ENCODE measurements at places on chromosomes 2 and 18. TPM values are rescaled to one million over a fixed set of nuclear protein-coding genes. Genes with fewer than 3 reads are reported as not detected.

SH2D6 gene
- total RNA-seq = not detected

C2orf92 gene
- total RNA-seq = 0.60 TPM

POTEC gene
- total RNA-seq = not detected

TTLL4 gene
- total RNA-seq = 15.0 TPM

GPR75 gene
- total RNA-seq = 0.78 TPM

ERBB4 gene
- total RNA-seq = not detected

IWS1 gene
- total RNA-seq = 32.7 TPM

CHN1 gene
- 4.4 TPM for total RNA-seq

FSHR gene
- total RNA-seq = not detected

HRH4 gene
- 0.07 TPM for total RNA-seq

GPR39 gene
- total RNA-seq = 10.9 TPM

CTAGE1 gene
- not detected for total RNA-seq

IL37 gene
- not detected for total RNA-seq

POTEI gene
- total RNA-seq = not detected

HK2 gene
- total RNA-seq = 34.5 TPM

ABCB6 gene
- 23.6 TPM for total RNA-seq

CCDC178 gene
- total RNA-seq = not detected

RPRM gene
- not detected for total RNA-seq

CYP27A1 gene
- total RNA-seq = 0.56 TPM

MAPK4 gene
- total RNA-seq = not detected

HOXD8 gene
- total RNA-seq = not detected

SERPINB12 gene
- total RNA-seq = 0.28 TPM

SCLY gene
- 12.9 TPM for total RNA-seq

SERPINB13 gene
- 44.9 TPM for total RNA-seq

DSG1 gene
- 48.9 TPM for total RNA-seq

CAPN14 gene
- total RNA-seq = 4.0 TPM

UGT1A3 gene
- not detected for total RNA-seq

DPP4 gene
- total RNA-seq = 0.35 TPM

HTR2B gene
- not detected for total RNA-seq

PHOSPHO2 gene
- 2.0 TPM for total RNA-seq

ST8SIA5 gene
- total RNA-seq = not detected

BIRC6 gene
- total RNA-seq = 48.3 TPM

HOXD9 gene
- total RNA-seq = not detected

GPR55 gene
- not detected for total RNA-seq

CPO gene
- total RNA-seq = not detected

MEP1B gene
- not detected for total RNA-seq

MYL1 gene
- not detected for total RNA-seq

ARHGAP28 gene
- 1.4 TPM for total RNA-seq

COLEC12 gene
- not detected for total RNA-seq

MC4R gene
- not detected for total RNA-seq

BMP10 gene
- not detected for total RNA-seq

CWC22 gene
- total RNA-seq = 14.3 TPM

EFR3B gene
- 0.28 TPM for total RNA-seq
